Ovary (tissue), 10 donors: ENCODE measurements at places on chromosomes 11 and 22. TPM values are rescaled to one million over a fixed set of nuclear protein-coding genes. Genes with fewer than 3 reads are reported as not detected.
A peak's percentile ranks its signal among the peaks of the same experiment; 100 is the strongest.

Gene DAGLA
- 0.77 TPM for polyA plus RNA-seq

- DNase-seq = no peak
Measured at GRCh38 chr11:5242933-5243815, 6.5 kb downstream of the HBG1 start.

DNA sequence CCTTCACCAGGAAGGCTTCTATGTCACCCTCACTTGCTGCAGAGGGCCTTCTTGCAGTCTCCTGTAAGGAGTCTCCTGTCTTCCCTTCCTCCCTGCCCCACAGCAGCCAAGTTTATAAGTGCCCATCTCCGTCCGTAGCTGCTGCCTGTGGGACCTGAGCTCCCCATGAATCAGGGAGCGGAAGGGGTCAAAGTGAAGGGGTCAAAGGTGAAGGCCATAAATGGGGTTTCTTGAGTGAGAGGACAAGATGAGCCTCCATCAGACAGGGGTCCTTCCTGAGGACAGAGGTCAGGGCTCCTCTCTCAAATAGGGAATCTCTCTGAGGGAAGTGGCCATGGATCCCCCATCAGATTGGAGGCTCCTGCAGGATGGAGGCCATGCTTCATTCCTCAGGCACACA is 44.4 kb downstream of the ARRB1 start:
- DNase-seq = no peak

Gene FIBIN
- 29.4 TPM for polyA plus RNA-seq

- DNase-seq = peak; percentile 83
Measured at GRCh38 chr11:6419009-6419631, at the start of gene APBB1. APBB1 (minus strand) TSS chr11:6419094; CDS start chr11:6411347, 7,747 bp downstream.

DNA sequence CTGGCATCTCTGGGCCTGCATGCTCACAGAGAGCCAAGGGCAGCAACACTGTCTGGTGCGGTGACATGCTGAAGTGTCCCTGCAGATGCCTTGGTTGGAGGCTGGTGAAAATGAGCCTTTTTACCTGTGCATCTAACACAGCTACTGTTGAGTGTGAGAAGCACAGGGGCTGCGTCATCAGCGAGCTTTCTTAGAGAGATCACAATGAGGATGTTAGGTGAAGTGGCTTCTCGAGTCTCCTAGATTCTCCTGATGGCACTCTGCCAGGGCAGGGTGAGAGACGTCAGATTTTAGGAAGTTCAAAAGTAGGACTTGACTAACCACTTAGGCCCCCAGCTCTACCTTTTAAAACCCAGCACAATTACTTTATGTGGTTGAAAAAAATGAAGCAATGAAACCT is 3.6 kb upstream of the SLC15A3 start:
- no peak for DNase-seq

DNA sequence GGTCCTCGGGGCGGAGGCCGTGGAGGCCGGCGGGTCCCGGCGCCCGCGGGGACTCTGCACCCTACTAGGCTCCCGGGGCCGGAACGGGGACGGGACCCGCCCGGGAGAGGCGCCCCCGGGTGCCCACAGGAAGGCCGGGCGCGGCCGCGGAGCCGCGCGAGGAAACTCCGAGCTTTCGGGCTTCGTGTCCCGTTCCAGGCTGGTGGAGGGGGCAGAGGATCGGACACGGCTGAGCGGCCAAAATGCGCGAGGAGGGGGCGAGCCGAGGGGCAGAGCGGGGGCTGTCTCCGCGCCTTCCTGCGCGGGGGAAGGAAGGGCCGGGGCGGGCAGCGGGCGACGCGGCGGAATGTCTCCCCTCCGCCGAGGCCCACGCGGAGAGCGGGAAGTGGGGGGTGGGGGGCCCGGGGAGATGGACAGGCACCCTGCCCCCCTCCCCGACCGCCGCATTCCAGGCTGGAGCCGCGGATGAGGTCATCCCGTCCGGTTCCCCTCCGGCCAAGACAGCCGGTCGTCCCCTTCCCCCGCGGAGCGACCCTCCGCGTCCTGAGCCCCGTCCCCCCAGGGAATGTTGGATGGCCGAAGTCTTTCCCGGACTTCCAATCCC is 430 bp downstream of the CDC42EP1 start:
- peak; percentile 80 for DNase-seq

GRCh38 chr22:46047841-46048595 is 71.1 kb upstream of the WNT7B start:
- DNase-seq = no peak

GRCh38 chr11:128298271-128298670 is 289.1 kb downstream of the ETS1 start:
- DNase-seq = no peak

Gene P4HA3
- polyA plus RNA-seq = 1.0 TPM

DNA sequence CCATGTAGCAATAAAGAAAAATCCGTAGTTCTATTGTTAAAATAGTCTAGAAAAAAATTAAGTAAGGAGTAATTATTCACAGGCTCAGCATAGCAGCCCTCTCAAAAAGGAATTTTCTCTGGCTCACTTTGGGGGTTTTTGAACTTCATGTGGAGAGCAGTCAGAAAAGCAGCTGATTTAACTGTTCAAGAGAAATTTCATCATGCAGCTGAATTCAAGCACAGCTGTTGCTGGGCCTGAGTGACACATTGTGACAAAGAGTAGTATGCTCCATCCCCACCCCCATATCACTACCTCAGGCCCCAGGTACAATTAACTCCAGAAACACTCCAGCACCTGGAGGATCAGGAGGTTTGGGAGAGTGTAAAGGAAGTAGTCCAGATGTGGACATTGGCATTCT is 272.1 kb downstream of the FAM76B start:
- DNase-seq = no peak

- no peak for DNase-seq
Measured at GRCh38 chr22:35686298-35686697, 31.4 kb upstream of the APOL5 start.

GRCh38 chr11:69439127-69439526 is 42.3 kb upstream of the LINC01488 start:
- DNase-seq = no peak

- DNase-seq = no peak
Measured at GRCh38 chr11:118201966-118202365, 22.8 kb downstream of the JAML start.

DNA sequence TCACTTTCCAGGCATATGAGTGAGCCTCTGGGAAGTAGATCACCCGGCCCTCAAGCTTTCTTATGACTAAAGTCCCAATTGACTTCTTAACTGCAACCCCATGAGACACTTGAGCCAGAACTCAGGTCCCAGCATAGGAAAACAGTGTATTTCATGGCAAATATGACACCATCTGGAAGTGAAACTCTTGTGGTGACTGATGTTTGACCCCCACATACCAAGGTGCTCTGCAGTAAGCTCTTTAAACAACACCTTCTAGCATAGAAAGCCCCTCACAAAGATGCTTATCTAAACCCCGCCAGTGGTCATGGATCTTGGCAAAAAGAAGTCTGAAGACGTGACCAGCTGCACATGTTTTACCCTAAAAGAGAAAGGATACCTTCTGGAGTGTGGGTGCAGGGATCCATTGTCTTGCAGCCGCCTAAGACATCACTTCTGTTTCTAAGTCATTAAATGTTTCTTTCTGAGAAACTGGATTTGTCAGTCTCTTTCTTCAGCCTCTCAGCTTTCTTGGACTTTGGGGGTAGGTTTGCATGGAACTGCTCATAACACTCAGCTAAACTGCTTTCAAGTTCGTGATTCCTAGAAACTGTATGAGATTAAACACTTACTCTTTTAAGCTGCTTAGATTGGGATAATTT is 7.4 kb upstream of the PELI3 start:
- DNase-seq = no peak

GRCh38 chr11:69539416-69540117 is 58.1 kb downstream of the LINC01488 start:
- no peak for DNase-seq

DNA sequence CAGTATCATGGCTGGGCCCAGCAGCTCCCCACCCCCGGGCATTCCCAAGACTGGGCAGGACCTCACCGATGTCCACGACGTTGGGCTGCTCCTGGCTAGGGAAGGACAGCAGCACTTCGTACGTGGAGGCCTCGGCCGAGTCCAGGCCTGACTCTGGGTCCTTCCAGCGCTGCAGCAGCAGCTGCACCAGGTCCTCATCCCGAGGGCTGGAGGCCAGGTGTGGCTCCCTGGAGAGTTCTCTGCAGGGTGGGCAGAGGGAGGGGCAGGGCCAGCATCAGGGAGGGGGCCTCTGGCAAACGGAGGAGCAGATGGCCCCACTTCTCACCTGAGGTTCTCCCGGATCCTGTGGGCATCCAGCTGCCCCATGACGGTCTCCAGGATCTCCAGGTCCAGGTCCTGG is 341 bp downstream of the NAALADL1 start:
- no peak for DNase-seq

GRCh38 chr11:121244884-121245283 is 47.7 kb upstream of the SC5D start:
- DNase-seq = no peak

DNA sequence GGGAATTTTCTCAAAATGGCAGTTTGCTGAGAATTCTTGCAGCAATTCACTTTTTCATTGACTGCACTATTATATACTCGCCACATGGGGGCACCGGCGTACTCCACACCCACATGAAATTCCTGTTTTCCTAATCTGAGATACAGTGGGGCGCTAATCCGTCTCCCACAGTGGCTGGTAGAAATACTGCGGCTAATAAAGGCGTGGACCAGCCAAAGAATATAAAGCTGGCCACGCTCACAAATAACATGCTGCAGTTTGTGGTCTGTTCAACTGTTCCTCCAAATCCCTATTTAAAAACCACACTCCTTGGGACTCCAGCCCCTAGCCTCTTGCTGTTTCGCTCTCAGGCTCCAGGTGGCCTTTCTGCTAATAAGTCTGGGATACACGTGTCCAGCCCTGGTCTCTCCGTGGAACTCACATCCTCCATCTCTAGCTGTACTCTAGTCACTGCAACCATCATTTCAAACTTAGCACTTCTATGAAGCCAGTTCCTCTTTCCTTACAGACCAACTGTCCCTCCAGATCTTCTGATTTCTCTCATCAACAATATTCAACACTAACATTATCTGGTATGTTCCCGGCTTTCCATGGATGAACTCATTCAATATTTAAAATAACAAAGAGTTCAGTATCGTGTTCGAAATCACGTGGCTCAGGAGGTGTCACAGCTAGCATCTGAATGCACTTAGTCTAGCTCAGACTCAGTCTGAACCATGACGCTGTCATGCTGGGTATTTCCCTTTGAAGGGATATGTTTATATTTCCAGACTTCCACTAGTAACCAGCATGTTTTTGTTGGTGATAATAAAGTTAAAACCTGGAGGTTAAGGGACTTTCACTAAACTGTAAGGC is 22.0 kb downstream of the TBRG1 start:
- peak; percentile 67 for DNase-seq

Gene PHF21B
- 0.95 TPM for polyA plus RNA-seq

DNA sequence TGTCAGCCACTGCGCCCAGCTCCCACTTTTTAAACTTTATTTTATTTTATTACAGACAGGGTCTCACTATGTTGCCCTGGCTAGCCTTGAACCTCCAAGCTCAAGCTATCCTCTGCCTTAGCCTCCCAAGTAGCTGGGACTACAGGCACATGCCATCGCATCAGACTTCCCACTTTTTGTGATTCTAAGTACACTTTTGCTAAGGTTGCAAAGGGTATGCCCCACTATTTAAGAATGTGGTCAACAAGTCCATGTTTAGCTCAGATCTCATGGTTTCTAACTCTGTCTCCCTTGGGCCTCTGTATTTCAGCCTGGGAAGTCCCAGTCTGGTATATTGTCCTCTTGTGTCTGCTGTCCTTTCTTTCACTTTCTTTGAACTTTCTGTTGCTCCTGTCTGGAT is 35.3 kb downstream of the EXPH5 start:
- DNase-seq = no peak

- no peak for DNase-seq
Measured at GRCh38 chr11:57316017-57316416, 8.7 kb downstream of the TNKS1BP1 start.

DNA sequence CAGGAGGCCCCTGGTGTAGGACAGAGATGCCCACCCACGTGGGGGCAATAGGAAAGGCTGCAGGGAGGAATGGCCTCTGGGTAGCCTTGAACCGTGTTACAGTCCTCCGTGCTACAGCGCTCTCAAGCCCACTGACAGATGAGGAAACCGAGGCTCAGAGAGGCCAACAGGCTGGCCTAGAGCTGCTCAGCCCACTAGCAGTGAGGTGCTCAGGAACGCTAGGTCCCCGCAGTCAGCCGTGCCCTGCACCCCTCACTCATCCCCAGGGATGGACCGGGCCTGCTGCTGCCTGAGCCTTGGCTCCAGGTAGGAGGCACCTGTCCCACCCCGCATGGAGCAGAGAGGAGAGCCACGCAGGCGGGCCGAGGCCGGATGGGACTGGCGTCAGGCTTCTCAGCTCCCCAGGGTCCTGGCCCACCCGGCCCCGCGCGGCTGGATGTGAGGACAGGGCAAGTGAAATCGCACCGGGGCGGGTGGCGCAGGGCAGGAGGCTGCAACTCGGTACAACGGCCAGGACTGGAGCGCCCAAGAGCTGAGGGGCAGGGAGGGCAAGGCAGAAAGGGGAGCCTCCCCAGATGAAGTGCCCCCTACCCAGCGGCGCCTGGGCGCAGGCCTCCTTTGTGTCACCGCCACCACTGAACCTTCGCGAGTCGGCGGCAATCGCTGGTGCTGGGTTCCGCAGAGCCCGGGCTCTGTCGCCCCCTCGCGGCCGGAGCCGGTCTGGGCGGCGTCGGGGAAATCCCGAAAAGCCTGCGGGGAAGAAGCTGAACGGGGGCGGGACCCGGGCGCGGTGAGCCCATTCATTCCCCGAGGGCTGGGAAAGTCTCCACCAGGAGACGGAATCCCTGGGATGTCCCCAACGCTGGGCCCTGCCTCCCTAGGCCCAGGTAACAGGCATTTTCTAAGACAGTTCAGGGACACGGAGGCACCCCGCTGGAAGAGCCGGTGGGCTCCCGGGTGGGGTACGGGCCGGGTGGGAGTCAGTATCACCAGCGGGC is 8.4 kb upstream of the SLC2A11 start:
- peak; percentile 92 for DNase-seq

- DNase-seq = no peak
Measured at GRCh38 chr11:69333149-69333710, 39.3 kb downstream of the MYEOV start.

Gene TNNT3
- 0.22 TPM for polyA plus RNA-seq

DNA sequence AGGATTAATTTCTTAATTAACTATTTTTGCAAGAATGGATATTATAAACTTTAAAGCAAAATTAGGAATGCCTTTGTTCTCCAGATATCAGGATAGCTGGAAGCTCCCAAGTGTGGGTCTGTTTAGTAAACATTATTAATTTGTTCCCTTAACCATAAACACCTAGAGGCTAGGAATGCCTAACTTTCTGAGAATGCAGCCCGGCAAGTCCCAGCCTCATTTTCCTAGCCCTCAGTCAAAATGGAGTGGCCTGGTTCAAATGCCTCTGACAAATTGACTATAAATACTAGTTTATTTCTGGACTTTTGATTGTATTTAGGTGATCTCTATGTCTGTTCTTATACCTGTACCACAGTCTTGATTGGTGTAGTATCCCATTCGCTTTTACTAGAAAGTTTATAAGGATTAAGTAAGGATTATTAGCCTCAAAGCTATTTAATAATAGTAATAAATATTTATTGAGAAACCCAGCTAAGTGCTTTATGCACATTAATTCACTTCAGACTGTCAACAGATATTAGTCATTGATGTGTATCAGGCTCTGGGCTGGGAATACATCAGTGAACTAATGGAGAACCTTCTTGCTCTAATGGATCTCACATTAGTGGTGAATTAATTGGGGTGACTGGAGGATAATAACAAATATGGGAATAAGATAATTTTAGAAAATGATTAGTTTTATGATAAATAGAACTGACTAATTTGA is 25.8 kb downstream of the PPME1 start:
- no peak for DNase-seq

- DNase-seq = no peak
Measured at GRCh38 chr11:22390283-22390655, 52.1 kb downstream of the SLC17A6 start.

Gene OR10D3
- polyA plus RNA-seq = not detected
